Cardiac atrium fibroblast (primary cell): ENCODE measurements at places on chromosomes 2 and 18. TPM values are rescaled to one million over a fixed set of nuclear protein-coding genes. Genes with fewer than 3 reads are reported as not detected.

The EEF1B2 gene
- total RNA-seq, result 437 and 456 TPM in 2 replicates

The GPR39 gene
- 0.65 and 0.90 TPM in 2 replicates for total RNA-seq

The MC5R gene
- total RNA-seq, result not detected in 2 replicates

The GPBAR1 gene
- total RNA-seq, result not detected in 2 replicates

The FAM161A gene
- total RNA-seq, result 0.65 and 1.3 TPM in 2 replicates

The PSMD1 gene
- 63.0 and 73.4 TPM in 2 replicates for total RNA-seq

The PLA2R1 gene
- total RNA-seq, result 12.5 and 15.6 TPM in 2 replicates

The DDX18 gene
- 24.7 and 33.0 TPM in 2 replicates for total RNA-seq

The GCKR gene
- 0.32 TPM in 1 of 2 replicates, not detected in the other for total RNA-seq

The SLC30A3 gene
- total RNA-seq, result not detected in 2 replicates

The ASXL2 gene
- 8.3 and 11.0 TPM in 2 replicates for total RNA-seq

The DBI gene
- total RNA-seq, result 122 and 186 TPM in 2 replicates

The FOXI3 gene
- total RNA-seq, result not detected in 2 replicates

The PASK gene
- total RNA-seq, result 0.54 and 1.9 TPM in 2 replicates
